Activated T-cell treated with anti-CD3 and anti-CD28 coated beads for 4 hours (primary cell): ENCODE measurements at places on chromosomes 6 and 20.

DNA sequence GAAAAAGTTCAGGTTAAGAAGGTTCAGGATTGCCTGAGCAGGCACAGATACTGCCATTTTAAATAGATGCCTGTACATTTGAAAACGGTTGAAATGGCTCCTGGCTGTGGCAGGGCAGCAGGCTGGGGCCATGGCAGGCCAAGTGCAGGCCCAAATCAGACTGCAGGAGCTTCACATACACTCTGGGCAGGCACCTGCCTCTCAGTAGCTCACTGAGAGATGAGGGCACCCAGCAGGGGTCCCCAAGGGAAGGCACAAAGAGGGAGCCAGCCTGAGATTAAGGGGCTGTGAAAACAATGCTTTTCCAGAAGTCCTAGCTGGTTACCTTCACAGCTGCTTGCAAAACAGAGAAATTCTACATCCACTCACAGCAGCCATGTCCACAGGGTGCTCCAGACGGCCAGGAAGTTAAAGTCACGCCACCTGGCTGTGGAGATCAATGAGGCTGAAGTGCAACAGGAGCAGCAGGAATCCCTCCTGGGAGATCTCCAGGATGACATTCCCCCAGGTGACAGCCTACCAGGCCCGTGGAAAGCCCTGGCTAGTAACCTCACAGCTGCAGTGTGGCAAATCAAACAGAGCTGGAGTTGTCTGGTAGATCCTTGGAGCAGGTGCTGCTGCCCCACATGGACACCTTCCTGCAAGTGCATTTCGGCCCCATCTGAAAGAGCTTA, 6.2 kb upstream of the RAET1E start:
- DNase-seq = no peak

GRCh38 chr6:126826166-126826714, 292.2 kb upstream of the RSPO3 start:
- DNase-seq = no peak

DNA sequence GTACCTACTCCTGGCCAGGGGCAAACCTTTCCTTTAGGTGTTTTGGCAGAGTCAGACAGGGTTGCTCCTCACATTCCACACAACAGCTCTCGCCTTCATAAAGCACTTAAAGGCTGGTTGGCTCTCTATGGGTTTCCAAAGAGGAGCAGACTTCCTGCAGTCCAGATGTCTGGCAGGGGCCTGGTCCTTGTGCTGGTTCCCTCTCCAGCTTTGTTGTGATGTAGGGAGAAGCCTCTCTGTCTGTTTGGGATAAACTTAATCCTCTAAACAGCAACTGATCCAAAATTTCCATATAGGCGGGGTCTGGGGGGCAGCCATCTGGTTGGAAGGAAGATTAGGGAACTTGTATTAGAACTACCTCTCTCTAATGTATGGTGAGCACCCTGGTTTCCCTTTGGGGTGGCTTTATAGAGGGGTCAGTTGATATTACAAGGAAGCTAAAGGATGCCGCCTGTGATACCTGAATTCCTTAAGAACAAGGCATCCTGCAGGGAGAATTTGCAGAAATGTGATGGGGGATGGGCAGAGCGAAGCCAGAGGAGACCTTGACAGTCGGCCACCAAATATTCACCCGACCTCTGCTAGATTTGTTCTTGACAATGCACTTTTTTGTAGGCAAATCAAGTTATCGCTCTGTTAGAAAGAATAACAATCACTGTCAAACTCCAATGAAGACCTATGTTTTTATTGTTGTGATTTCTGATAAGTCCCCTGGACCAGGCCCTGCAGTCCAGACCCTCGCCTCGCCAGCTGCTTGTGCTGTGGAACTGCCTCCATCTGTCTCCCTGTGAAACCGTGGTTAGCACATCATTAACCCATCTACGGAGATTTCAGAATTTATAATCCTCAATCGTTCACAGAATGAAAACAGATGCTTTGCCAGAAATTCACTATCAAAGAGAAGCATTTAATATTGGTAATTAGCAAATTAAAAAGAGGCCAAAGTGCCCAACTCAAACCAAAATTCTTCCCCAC, 94.0 kb upstream of the RALGAPA2 start:
- DNase-seq = no peak

GRCh38 chr6:35469751-35470662, 1.8 kb downstream of the RPL10A start:
- DNase-seq = no peak

- DNase-seq = no peak
Measured at GRCh38 chr6:16468991-16469615, 230.7 kb downstream of the GMPR start.

DNA sequence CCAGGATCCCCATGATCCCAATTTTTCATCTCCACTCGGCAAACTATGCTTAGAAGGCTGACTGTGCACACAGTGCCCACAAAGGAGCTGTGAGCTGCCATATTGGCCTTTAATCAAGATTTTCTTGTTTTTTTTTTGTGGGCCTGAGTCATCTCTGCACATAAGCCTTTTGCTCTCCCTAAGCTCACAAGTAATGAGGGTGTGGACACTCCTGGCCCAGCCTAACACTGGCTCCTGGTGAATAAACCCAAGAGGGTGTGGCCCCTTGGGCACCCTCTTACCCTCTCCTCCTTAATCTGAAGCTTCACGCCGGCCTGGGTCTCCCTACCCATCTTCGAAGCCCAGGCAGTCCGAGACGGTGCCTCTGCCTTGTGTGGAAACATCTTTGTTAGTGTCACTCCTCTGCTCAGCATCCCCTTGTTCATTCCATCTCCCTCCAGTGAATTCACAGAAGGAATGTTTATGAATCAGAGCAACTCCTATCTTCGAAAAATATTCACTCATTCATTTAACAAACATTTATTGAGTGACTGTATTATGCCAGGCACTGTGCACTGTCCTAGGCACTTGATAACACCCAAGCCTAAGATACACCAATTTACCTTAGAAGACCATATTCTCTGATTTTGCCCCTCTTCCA, 22.2 kb upstream of the MRPS10 start:
- DNase-seq = no peak

DNA sequence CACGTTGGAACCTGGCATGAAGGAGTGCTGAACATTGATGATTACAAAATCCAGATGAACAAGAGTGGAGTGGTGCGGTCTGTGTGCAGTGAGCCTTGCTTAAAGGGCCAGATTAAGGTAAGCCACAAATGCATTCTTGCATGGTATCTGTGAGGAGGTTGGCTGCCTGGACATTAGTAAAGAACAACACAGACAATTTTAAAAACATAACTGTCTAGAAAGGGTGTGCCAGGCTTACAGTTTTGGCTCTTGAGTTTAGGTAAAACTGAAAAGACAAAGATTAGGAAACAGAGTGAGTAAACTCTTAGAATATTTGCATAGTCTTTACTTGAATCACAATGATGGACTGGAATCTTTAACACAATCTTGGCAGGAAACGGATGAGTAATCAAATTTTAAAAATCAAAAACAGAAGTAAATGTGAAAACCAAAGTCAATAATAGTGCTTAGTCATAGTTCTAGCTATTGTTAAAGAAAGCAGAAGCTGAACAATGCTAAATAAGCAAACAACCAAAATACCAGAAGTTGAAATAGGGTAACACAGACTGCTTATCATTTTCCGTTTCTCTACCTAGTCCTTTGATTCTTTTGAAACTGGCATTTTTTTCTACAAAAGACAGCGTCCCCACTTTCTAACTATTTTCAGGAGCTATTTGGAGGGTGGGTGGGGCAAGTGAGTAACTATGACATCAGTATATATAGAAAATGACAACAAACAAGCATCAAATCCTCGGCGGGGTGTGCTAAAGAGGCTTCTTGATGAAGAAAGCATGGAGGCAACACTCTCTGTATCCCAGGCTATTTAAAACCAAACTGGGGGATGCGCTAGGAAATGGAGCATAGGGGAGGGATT, 185.8 kb upstream of the RAB32 start:
- no peak for DNase-seq

DNA sequence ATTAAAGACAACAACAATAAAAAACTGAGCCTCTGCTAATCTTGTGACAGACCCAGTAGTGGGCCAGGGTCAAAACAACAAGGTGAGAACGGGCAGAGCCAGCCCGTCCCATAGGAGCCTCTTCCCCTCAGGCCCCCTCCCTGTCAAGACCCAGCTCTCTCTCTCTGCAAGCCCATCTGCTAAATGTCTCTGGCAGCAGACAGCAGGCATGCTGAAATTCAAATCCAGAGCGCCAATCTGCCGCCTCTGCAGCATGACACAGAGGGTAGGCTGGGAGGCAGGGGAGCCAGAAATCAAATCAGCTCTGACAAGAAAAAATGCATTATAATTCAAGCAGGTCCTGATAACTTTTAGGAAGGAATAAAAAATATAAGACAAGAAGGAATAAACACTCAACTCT, 26.3 kb downstream of the METTL24 start:
- no peak for DNase-seq

DNA sequence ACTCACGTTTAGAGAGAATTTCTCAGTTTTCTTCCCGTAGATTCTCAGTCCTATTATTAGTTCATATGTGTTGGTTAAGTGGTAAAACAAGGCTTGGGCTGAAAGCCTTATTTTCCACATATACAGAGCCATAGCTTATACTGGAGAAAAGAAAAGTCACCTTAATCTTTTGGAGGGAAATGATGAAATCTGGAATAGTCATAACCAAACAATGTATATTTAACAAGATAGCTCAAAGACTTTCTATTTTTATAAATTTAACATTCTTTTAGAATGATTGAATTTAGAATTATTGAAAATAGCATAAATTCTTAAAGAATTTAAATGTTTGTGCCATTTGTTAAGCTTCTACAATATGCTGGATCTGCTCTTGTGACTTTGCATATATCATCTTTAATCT, 85.8 kb downstream of the CDKAL1 start:
- DNase-seq = no peak

- no peak for DNase-seq
Measured at GRCh38 chr6:21597801-21598673, 4.5 kb downstream of the SOX4 start.

DNA sequence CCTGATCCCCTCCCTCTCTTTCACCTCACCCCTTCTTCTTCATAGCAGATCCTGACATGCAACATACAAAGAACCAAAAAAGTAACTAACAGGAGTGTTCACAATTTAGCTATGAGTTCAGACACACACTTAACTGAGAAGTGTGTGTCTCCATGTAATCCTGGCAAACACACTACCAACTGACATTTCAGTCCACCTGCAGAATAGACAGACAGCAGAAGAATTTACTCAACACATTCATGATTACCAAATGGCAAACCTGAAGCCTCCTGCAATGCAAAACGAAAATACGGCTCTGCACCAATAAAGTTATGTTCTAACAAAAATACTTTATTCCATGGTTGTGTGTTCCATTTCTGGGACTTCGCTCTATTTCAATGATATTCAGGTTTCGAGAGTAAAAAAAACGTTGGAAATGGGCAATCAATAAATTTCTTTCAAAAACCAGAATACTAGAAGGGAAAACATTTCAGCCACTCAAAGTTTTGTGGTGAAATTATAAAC, 2.6 kb downstream of the BACH2 start:
- DNase-seq = no peak
